ENCODE measurements at places on chromosomes 7 and 10.

- DNase-seq, result no peak
These were observed 20.8 kb upstream of the HYAL4 start for GRCh38 chr7:123823898-123824753.

DNA sequence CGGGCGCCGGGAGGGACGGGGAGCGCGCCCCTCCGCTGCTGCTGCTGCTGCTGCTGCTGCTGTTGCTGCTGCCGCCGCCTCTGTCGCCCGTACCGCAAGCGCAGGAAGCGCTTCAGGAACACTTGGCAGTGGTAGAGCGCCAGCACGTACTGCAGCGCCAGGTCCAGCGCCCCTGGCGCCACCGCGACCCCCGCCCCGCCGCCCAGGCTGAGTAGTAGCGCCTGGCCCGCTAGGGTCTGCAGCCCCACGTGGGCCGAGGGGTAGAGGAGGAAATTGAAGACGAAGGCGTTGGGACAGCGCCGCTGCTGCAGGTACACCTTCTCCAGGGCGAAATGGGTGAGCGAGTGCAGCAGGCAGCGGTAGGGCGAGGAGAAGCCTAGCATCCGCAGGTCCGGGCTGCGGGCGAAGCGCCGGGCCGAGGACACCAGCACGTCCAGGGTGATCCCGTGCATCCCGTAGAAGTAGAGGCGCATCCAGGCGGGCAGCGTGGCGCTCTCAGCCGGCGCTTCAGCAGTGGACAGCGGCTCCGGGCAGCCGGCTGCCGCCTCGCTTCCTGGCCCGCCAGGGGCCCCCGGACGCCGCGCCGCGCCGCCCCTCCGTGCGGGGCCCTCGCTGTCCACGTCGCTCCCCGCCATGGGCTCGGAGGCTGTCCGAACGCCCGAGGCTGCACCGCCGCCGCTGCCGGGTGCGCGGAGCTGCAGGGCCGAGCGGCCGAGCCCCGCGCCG lies at the start of gene TMEM229A:
Gene TMEM229A (minus strand): TSS at position 699 of the 726 bp plus-strand sequence. CDS start 64 bp downstream, at position 635.
- DNase-seq, result no peak

DNA sequence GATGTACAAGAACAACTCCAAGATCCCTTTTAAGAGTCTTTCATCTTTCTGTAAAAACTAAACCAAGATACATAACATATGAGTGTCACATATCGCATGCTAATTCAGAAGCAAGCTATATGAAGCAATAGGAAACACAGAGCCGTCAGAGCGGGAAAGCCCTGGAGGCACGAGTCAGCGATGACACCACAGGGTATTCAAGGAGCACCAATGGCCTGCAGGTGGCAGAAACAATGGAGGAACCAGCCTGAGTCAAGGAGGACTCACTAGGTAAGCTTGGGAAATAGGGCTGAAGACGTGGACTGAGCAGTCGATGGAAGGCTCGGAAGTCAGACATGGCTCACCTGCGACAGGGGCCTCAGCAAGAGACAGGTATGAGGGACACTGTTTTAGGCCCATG lies 214.4 kb downstream of the FAM107B start:
- DNase-seq, result no peak

GRCh38 chr7:122199171-122199570 lies 55.1 kb upstream of the AASS start:
- DNase-seq, result no peak

GRCh38 chr7:3867863-3868262 lies 566.8 kb downstream of the SDK1 start:
- no peak for DNase-seq

DNA sequence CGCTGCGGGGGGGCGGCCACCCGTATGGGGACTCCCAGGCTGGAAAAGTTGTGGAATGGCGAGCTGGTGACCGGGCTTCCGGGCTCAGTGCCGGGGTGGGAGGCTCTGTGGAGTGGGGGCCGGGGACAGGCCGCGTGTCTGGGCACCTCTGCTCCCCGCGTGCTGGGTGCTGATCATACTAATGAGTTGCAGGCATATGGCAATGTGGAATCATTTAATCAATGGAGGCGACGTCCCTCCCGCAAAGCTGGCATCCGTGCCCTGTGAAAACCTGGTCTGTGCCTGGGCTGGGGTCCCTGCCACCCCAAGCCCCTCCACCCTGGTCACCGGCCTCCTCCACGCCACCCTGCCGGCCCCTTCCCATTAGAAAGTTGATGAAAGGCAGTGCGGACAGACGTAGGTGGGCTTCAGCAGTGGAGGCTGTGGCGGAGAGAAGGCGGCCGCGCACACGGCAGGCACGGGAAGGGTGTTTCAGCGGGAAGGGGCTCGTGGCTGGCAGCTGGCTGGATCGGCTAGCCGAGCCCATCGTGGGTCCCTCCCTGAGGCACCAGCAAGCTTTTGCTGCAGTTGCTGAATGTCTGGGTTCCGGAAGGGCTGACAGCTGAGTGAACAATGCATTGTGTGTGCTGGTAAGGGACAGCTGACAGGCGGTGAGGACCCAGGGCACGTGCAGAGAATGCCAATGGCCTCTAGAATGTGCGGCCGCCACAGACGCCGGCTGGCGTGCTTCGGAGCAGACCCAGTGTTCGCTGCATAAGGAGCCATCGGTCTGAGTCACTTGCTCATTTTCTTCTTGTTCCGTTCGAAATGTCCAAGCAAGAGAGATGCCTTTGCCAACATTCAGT lies 1.5 kb downstream of the ADGRA1 start:
- no peak for DNase-seq

GRCh38 chr10:9035355-9035754 lies 980.9 kb downstream of the GATA3 start:
- DNase-seq, result no peak

GRCh38 chr10:121323443-121323842 lies 274.8 kb downstream of the FGFR2 start:
- DNase-seq, result no peak

GRCh38 chr7:110017405-110017804 lies 1073.5 kb upstream of the LRRN3 start:
- DNase-seq, result no peak

GRCh38 chr7:66522518-66522917 lies 106.2 kb upstream of the KCTD7 start:
- DNase-seq, result no peak

- no peak for DNase-seq
These were observed 1123.5 kb upstream of the LRRN3 start for GRCh38 chr7:109967406-109967805.

- no peak for DNase-seq
These were observed 7.8 kb upstream of the HERC4 start for GRCh38 chr10:68082872-68083271.

Data from central memory CD4-positive, alpha-beta T cell (primary cell).